ENCODE measurements at places on chromosomes 6 and 20.

DNA sequence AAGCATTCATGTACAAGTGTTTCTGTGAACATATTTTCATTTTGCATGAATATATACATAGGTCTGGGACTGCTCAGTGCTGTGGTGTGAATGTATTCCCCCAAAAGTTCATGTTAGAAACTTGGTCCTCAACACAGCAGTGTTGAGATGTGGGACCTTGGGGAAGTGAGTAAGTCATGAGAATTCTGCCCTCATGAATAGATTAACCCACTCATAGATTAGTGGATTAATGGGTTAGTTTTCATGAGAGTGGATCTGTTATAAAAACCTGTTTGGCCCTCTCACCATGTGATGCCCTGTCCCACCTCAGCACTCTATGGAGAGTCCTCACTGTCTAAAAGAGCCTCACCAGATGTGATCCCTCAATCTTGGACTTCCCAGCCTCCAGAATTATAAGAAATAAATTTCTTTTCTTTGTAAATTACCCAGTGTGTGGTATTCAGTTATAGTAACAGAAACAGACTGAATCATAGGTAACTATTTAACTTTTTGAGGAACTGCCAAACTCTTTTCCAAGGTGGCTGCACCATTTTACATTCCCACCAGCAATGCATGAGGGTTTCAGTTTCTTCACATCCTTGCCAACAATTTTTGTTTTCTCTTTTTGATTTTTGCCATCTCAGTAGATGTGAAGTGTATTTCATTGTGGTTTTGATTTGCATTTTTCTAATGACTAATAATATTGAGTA lies 45.3 kb downstream of the QRSL1 start:
- DNase-seq = no peak

GRCh38 chr20:53911301-53911700 lies 159.1 kb downstream of the BCAS1 start:
- DNase-seq = no peak

GRCh38 chr6:137552146-137552545 lies 58.0 kb upstream of the OLIG3 start:
- no peak for DNase-seq

DNA sequence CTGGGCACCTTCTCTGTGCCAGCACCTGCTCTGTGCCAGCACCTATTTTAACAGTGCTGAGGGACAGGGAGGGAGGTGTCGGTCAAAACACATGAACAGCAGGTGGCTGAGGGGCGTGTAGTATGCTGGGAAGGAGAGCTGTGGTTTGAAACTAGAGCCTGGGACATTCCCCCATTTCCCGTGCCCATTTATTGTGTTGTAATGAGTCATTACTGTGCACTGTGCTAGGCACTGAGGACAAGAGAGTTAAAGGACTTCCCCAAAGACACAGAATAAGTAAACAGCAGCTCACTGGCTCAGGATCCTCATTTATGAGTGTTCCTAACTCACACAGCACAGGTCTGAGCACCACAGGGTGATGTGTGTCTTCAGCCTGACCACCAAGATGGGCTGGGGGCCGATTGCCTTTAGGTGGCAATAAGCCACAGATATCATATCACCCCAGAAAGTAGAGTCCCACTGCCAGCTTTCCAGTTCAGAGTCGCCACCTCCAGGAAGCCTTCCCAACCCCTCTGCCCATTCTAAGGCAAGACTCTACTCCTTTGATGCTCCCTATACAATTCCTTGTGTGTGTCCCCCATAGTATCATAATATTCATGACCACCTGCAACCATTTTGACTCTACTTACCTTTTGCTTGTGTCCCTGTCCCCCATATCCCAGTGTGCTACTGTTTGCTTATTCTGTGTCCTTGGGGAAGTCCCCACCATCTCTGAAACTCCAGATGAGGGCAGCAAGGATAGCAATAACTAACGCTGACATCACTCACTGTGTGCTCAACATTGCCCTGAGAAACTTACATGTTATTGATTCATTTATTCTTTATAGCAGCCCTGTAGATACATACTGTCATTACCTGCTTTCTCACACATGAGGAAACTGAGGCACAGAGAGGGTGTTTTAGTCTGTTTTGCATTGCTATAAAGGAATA lies 87.3 kb downstream of the TOX2 start:
- no peak for DNase-seq

GRCh38 chr6:582370-582769 lies 74.5 kb downstream of the HUS1B start:
- DNase-seq = no peak

DNA sequence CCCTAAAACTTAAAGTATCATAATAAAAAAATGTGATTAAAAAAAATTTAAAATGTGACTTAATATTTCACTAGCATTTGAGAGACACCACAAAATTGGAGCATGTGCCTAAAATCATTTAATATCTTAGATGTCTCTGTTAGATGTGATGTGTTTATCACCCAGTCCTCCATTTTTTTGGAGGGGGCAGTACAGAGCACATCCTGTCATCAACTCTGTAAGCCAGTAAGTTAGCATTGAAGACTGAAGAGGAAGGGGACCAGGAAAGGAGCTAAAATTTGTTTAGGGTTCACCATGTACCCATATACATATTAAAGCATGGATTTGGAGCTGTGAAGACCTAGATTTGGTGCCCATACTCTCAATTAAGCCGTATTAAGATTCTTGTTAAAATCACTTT lies 30.7 kb upstream of the ADIG start:
- DNase-seq = no peak

DNA sequence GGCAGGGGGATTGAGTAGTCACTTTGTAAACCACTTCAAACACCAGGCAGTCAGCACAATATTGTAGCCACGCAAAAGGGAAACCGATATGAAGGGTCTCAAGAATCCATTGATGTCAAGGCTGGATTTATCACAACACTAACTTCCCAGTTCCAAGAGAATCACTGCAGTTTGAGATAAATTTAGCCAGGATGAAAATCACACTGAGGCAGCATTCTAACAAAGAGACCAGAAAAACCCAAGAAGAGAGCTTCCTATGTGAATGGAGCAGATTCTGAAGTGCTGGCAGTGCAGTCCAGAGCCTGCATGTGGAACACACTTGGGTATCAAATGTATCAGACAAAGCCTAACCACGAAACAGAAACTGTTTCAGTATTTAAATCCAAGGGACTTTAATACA lies 84.6 kb downstream of the KIF16B start:
- no peak for DNase-seq

- no peak for DNase-seq
Measured at GRCh38 chr20:45347936-45348778, at the start of gene SDC4. TSS of gene SDC4 (minus strand) at chr20:45348424. CDS start at chr20:45348384, 40 bp downstream.

DNA sequence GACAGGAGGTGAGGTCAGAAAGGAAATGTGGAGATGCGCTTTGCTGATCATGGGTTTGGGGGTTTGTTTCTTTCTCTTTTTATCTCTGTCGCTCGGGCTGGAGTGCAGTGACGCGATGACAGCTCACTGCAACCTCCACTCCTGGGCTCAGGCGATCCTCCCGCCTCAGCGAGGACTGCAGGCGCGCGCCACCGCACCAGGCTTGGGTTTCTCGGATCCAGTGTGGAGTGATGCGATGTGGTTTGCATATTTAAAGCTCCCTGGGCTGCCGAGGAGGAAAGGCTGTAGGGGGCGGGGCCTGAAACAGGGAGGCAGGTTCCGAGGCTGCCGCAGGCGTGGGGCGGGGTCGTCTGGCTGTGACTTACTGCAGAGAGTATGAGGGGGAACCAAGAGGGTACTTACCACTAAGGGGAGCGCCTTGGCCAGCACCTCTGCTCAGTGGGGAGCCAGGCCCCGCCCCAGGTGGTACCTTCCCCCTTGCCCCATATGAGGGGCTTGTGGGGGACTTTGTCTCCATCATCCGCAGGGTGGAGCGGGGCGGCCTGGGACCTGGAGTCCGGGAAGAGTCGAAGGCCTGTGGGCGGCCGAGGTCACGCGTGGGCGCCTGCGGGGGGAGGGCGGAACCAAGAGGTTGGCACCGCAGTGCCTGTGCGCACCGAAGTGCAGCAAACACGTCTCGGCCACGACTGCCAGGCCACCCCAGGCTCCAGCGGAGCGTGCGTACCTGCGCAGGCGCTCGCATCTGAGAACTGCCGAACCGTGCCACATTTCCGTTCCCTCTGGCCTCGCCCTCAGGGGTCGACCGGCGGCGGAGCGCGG lies 12.7 kb upstream of the BAK1 start:
- no peak for DNase-seq

DNA sequence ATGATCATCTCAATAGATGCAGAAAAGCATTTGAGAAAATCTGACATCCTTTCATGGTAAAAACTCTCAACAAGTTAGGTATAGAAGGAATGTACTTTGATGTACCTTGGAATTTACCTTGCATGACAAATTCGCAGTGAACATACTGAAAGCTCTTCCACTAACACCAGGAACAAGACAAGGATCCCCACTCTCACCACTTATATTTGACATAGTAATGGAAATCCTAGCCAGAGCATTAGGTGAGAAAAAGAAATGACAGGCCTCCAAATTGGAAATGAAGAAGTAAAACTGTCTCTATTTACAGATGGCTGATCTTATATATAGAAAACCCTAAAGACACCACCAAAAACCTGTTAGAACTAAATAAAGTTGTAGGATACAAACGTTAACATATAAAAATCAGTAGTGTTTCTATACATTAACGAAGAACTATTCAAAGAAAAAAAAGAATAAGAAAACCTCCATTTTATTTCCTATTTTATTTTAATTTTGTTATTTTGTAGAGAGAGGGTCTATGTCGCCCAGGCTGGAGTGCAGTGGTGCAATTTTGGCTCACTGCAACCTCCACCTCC lies 26.9 kb downstream of the PCNA start:
- no peak for DNase-seq

DNA sequence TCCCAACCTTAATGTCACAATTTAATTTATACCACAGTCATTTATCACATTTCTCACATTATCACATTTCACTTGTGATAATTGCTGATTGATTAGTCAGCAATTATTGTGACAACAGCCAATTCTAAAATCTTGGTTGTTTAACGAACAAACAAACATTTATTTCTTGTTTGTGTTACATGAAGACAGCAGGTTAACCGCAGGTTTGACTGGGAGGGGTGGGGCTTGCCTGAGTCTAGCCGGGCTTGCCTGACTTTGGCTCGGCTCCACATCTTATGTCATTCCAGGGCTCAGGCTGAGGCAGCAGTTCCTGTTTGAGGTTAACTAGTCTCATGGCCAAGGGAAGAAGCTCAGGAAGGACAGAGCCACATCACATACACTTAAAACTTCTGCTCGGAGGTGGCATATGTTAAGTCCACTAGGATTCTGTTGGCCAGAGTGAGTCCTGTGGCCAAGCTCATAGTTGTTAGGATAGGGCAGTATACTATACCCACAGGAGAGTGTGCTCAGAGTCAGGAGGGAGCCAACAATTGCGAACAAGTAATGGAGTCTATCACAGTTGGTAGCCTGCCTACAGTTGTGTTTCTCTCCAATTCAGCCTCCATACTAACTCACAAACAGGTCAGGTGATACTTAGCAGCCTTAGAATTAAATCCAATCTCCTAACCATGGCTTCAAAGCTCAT lies 90.0 kb upstream of the IFNGR1 start:
- DNase-seq = no peak

- no peak for DNase-seq
Measured at GRCh38 chr6:15063253-15063853, 182.5 kb upstream of the JARID2 start.

DNA sequence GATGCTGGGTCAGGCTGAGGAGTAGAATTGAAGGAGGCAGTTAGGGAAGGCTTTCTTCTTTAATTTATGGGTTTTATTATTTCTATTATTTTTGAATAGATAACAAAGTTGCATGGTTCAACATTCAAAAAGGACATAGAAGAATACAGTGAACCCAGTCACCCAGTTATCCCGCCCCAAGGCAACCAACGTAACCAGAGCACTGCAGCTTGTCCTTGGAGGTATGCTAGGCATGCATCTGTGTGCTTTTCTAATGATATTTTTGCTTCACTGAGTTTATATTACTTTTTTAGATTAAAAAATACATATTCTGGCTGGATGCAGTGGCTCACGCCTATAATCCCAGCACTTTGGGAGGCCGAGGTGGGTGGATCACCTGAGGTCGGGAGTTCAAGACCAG lies 47.4 kb upstream of the DSN1 start:
- DNase-seq = no peak

- DNase-seq = no peak
Measured at GRCh38 chr6:79079561-79080041, 1.5 kb upstream of the PHIP start.
